ENCODE measurements at places on chromosomes 3 and 15.
A peak's percentile ranks its signal among the peaks of the same experiment; 100 is the strongest.

DNA sequence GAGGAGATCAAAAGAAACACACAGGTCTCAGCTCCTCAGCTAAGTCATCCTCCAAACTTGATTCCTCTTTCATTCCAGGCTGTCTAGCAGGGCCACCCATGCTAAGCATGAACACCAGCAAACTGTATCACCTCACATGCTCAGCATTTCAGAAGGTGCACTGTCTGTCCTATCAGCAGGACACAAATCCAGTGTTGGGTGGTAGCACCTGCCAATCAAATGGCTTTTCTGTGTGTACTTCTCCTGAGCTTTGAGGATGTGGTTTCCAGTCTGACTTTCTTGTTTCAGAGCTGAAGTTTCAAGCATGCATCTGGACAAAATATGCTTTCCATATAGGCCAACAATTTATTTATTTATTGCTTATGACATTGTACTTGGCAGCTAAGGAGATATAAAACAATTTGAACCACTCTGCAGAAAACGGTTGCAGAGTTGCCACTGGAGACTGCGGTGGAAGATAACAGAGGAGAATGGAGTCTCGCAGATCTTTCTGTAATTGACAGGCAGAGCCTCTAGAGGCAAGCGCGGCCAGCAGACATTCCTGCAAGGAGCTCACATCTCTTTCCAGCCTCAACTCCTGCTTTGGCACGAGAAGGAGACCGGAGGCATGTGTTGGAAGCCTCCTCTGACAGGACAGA, 167.1 kb upstream of the WNT5A start:
- DNase-seq: no peak

- no peak for DNase-seq
Measured at GRCh38 chr3:139718415-139718814, 40.6 kb upstream of the NMNAT3 start.

DNA sequence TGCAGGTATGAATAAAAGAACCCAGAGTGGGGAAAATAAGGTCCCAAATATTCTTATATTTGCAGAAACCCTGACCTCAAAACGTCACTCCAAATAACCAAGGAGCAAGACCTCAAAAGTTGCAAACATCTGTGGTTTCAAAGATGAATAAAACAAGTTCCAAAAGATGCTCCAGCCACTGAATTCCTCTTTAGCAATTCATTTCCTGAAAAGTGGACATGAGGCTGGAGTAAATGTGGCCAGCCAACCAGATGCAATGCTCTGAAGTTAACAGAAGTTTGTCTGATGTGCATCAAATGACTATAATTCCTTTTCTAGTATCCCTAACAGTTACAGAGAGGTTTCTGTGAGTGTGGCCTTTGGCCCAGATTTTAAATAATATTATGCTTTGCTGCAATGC, 71.2 kb upstream of the WNT5A start:
- DNase-seq: no peak

DNA sequence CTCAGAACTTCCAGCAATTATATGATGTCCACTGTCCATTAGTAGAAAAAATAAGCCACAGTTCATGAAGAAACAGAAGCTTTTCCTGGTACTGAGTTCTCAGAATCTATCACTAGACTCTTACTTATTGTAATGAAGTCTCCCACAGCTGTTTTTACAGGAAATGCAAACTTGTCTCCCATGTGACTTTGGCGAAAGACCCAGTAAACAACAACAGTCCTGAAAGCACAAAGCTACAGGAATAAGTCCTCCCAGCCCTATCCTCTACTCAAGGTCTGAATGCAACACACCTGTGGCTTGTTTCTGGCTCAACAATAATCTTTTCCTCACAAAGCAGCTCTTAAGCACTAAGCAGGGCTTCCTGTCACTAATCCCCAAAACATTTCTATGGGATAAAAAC, 55.9 kb downstream of the EOMES start:
- DNase-seq: no peak

- no peak for DNase-seq
Measured at GRCh38 chr3:134340362-134340981, 33.8 kb downstream of the AMOTL2 start.

GRCh38 chr3:63920001-63920400, 7.8 kb upstream of the SCAANT1 start:
- no peak for DNase-seq

- no peak for DNase-seq
Measured at GRCh38 chr3:49022688-49023171, 809 bp downstream of the NDUFAF3 start.

- DNase-seq: no peak
Measured at GRCh38 chr3:60542995-60543394, 708.3 kb downstream of the FHIT start.

GRCh38 chr15:41490355-41490754, 3.3 kb upstream of the ITPKA start:
- peak; percentile 44 for DNase-seq

DNA sequence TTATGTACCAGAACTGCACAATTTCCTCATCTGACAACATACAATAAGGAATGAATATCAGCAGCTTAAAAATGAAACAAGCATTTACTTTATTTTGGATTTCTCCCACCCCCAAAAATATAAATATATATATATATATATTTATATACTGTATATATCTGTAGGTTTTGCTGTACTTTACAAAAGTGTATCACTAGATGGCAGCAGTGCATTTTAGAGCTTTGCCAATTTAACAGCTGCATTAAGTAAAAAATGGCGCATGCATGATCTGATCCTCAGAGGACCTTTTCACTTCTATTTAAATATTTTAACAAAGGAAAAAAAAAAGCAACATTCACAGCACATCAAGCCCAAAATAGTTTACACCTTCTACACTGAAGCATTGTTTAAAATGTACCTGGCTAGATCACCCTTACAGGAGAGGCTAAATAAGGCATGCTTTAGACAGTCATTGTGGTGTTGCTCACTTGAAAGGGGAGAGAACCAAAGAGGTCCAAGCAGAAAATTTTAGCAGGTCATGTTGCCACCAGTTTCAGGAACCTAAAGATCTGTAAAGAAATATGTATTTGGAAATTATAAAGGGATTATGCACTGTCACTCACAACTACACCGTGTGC, 72.6 kb downstream of the NPTN start:
- DNase-seq: peak; percentile 27

GRCh38 chr3:36648241-36649034, 115.9 kb downstream of the DCLK3 start:
- no peak for DNase-seq

GRCh38 chr15:90691369-90691768, 25.8 kb upstream of the BLM start:
- DNase-seq: no peak

DNA sequence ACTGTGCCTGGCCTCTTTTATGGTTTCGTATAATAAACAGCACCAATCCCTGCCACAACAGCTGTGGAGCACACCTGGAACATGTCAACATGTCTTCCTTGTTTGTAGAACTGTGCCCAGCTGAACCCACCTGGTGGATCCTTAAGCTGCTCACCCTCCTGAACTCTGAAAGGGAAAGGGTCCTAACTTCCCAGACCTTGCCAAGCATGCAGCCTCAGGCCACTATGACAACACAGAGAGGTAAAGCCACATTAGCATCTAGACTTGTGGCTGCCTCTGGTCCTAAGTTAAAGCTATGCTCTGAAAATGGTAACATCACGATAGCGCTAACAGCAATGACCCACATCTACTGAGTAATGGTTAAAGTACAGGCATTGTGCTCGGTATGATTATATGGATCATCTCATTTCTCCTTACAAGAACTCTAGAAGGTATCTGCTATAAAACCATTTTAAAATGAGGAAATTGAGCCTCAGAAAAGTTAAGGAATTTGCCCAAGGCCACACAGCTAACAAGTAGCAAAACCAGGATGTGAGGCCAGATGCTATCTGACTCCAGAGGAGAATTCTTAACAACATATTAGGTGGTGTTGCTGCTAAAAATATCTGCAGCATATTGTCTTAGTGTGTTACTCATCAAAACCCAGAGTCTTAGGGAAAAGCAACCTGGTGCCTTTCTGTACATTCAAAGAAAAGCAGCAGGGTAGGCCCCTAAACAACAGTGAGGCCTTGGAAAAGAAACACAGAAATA, 23.1 kb upstream of the HERC1 start:
- no peak for DNase-seq

- DNase-seq: no peak
Measured at GRCh38 chr15:77026501-77027110, 31.7 kb downstream of the PSTPIP1 start.

- DNase-seq: no peak
Measured at GRCh38 chr3:69322158-69322509, 63.8 kb downstream of the FRMD4B start.

DNA sequence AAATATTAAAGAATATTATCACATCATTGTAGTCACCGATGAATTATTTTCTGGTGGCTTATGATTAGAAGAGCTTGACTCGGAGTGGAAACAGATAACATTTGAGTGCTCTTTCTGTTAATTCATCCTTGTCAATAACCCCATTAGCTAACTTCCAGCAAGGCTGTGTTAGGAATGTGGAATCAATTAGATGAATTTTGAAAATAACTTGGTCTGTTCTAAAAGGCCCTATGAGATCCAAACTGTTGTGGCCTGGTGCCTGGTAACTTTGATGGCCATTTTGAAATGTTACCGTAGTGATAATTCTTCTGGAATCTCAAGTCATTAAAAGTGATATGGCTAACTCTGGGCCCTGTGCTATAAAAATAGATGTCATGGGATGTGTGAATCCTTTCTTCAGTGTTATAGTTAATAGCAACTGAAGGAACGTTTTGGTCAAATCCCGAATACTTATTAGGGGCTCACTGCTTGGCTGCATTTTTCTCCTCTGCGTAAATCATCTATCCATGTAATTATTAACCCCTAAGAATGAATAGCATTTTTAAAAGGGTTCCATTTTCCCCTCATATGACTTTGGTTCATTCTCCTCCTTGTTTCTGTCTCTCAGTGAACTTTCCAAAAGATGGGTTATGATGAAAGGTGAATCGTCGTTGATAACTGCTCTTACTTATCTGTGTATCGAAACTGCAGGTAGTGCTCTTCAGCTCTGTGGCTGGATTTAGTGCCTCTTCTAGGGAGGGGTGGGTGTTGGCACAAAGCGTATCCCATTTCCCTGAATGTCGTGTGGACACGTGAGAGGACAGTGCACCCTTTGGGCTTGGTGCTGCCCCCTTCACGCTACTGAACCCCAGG, 82.7 kb downstream of the IGF1R start:
- DNase-seq: no peak

GRCh38 chr3:152444029-152444641, 175.4 kb downstream of the MBNL1 start:
- DNase-seq: peak; percentile 27

GRCh38 chr3:183490211-183490601, 61.8 kb upstream of the MCF2L2 start:
- DNase-seq: no peak

- no peak for DNase-seq
Measured at GRCh38 chr3:88267441-88267840, 117.7 kb downstream of the C3orf38 start.

GRCh38 chr3:166663194-166663593, 716.9 kb downstream of the ZBBX start:
- no peak for DNase-seq

- DNase-seq: no peak
Measured at GRCh38 chr3:182388506-182388905, 404.8 kb upstream of the ATP11B start.

GRCh38 chr15:70064441-70064840, 33.3 kb downstream of the TLE3 start:
- DNase-seq: no peak

DNA sequence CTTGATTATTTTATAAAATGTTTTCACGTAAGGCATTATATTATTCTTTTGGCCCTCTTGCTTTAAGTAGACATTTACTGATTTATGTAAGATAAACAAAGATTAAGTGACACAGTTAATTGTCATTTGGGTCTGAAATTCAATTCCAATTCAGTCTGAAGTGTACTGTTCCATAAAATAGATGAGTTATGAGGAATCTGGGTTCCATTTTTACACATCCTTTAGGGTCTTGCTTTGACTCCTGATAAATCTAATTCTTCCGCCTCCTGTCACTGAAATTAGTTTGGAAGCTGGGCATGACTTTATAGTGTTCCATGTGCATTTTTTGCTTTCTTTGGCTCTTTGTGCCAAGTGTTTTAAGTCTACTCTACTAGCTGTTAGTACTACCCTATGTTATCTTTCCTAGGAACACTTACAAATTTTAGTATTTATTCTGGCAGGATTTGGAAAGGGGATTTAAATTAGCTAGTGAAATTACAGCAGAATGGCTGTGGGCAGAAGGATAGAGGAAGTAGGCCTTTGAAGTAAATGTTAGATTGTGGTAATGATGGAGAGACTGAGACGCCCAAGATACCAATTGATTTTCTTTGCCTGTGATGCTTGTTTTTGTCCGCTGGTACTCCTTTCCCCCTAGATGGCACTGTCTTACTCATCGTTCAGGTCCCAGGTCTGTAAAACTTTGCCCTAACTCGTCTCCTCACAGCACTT, 14.3 kb downstream of the ARL8B start:
- DNase-seq: no peak

- no peak for DNase-seq
Measured at GRCh38 chr3:31836131-31837075, 144.7 kb downstream of the OSBPL10 start.
